Vagina (tissue), 2 donors: ENCODE measurements at places on chromosomes 4 and X.

DNA sequence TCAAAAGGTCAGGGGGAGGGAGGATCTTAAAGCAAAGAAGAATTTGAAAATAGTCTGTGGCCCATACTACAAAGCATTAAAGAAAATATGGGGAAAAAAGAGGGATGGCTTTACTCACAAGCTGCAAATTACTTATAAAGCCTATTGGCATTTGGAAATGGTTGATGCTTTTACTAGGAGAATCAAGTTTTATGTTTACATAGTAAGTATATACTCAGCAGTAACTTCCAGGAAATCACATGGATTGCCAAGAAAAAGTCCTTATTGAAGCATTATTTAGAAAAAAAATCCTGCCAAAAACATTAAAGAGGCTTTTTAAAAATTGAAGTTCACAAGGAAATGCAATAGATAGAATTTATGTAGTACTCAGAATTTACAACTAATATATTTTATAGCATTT, 8.4 kb upstream of the SH3RF1 start:
- DNase-seq, result no peak

DNA sequence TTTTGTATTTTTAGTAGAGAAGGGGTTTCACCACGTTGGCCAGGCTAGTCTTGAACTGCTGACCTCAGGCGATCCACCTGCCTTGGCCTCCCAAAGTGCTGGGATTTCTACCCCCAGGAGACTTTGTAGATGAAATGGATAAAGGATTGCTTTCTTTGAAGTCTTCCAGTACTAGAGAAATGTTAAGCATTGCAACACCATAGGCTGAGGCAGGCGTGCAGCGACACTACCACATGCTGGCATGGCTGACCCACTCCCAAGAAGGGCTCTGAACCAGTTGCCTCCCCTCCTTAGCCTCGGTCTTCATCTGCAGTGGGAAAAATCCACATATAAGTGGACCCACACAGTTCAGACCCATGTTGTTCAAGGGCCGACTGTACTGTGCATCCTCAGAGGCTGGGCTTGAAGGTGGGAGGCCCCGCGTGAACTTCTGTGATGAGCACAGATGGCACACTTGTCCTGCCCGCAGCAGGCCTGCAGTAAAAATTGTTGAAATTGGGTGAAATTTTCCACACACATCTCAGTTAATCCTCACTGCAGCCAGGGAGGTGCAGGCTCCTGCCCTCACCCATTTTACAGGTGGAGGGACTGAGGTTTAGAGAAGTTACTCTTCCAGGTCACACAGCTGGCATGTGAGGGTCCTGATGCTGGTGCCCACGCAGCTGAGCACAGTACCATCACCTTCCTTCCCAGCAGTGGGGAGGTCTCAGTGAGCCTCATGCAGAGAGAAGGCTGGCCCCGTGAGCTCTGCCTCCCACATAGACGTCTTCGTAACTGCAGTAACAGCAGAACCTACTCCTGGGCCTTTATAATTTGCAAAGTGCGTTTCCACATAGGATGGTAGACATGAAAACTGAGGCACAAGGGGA, 35.5 kb downstream of the HTRA3 start:
- no peak for DNase-seq

GRCh38 chrX:120419463-120419862, 49.6 kb downstream of the LAMP2 start:
- no peak for DNase-seq

DNA sequence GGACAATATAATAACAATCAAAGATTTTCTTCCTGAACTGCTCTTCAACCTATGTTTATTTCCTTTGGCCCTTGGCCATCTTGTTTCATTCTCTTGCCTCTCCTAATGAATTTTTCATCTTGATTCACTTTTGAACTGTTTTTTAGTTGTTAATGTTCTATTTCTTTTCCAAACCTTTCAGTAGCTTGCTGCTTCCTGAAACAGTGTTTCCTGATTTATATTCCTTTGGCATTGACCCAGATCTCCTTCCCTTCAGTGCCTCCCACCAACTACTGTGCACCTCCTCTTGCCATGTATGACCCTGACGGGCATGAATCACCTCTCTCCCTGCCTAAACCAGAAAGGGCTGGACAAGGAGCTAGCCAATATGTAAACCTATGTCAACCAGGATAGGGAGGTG, 25.6 kb upstream of the SPP1 start:
- DNase-seq, result no peak

DNA sequence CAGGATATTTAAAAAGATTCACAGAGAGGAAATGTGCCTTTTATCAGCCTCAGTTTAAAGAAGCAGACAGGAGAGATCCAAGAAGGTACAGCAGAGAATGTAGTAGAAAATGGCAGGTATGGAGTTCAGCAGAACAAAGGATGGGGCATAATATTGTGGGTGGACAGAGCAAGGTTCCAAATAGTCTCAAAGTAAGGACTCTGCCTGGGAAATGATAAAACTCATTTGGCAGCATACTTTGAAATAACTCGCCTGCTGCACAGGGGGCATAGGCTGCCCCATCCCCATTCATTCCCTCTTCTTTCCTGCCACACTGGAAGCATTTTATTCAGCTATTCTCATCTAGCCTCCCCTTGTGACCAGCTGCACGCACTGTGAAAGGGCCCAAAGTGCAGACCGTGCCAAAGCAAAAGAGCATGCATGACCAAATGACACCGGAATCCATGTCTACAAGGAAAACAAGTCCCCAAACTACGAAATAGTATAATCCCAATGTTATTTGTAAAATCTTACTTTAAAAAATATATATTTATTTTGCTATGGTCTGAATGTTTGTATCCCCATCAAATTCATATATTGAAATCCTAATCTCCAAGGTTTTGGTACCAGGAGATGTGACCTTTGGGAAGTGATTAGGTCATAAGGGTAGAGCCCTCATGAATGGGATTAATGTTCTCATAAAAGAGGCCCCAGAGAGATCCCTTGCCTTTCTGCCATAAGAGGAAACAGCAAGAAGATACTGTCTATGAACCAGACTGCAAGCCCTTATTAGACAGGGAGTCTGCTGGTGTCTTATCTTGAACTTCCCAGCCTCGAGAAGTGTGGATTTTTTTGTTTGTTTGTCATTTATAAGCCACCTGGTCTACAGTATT, 77.4 kb upstream of the PRSS48 start:
- no peak for DNase-seq

- DNase-seq, result no peak
Measured at GRCh38 chr4:110411574-110412011, 64.4 kb upstream of the ENPEP start.

GRCh38 chr4:38842994-38843393, 13.6 kb downstream of the TLR6 start:
- DNase-seq, result no peak

GRCh38 chr4:60129740-60130139, 1070.4 kb upstream of the ADGRL3 start:
- DNase-seq, result no peak

GRCh38 chrX:48996969-48997368, 5.1 kb downstream of the GRIPAP1 start:
- no peak for DNase-seq

DNA sequence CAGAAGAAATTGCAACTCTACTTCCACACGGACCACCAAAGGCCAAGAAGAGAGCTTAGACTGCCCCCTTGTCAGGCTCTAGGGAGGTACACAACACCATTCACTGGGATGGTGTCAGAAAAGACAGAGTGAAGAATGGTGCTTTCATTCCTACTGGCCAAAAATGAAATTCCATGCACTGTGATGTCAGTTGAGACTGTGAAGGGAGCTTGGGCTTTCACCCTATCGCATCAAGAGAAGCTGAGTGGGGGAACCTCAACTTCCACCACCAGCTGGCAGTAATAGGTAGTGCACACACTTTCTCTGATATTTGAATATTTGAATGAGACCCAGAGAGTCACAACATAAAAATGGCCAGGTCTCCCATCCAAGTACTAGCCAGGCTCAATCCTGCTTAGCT, 65.9 kb downstream of the ZNF711 start:
- no peak for DNase-seq
